Activated naive CD8-positive, alpha-beta T cell treated with anti-CD3 and anti-CD28 coated beads, Interleukin-2, amount 50 U/mL, for 24 hours (primary cell): ENCODE measurements at places on chromosomes 7 and 10.

DNA sequence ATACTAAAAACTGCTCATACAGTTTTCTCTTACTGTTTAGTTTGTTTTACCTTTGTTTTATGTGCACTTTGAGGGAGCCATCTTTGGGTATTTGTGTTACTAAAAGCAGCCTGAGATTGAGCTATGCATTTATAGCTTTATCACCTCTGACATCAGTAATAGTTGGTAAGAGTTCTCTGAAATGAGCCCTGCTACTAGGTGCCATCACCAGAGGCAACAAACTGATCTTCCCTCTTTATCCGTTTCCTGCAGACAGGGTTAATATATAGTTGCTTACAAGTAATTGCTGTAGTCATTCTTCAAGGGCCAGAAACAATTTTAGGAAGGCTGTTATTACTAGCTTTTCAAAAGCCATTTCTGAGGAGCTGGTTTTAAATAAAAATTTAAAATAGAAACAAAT is 49.1 kb downstream of the KIF20B start:
- H3K4me3 ChIP-seq, result no peak overlapping the region
- H3K4me1 ChIP-seq, result no peaks in the 10 kb centered on the region
- H3K27me3 ChIP-seq, result no peaks in the 10 kb centered on the region
- no peak for DNase-seq
- H3K36me3 ChIP-seq, result peaks cover 34% of the 10 kb centered on the region
- H3K27ac ChIP-seq, result no peak overlapping the region

- DNase-seq, result no peak
- no peaks in the 10 kb centered on the region for H3K27me3 ChIP-seq
- H3K4me1 ChIP-seq, result peaks cover 6% of the 10 kb centered on the region
- H3K36me3 ChIP-seq, result peaks cover 6% of the 10 kb centered on the region
These were observed 122.5 kb upstream of the NOBOX start for GRCh38 chr7:144525956-144526355.

DNA sequence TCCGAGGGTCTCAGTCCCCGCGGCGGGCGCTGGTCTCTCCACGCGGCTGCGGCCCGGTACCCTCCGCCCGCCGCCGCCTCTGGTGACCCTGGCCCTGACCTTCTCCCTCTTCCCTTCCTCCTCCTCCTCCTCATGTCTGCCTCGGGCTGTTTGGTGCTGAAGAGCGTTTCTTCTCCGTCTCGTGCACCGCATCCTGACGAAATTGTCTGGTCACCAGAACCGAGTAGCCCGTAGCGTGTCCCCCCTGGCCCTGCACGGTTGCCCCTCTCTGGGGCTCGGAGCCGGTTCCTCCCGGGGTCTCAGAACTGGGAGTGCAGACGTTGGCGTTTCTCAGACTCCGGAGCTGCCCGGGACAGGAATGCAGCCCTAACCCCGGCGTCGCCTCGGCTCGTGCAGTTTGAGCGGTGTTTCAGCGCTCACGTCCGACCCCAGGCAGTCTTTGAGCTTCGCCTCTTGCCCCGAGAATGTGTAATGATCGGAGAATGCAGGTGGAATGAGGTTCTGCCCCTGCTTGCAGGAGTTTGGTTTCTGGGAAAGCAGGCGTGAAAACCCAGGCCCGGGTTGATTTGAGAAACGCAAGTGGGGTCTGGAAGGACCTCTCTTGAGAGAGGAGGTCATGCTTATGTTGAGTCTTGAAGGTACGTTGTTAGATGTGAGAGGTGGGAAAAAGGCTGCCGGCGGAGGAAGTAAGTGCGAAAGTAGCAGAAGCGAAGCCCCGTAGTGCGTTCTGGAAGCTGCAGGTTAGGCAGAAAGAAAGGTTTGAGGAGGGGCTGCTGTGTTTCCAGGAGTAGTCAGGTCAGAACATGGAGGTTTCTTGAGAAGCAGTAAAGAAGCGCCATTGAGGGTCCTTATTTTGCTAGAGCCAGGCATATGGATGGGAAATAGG is 743 bp downstream of the RBM17 start:
- peaks cover 77% of the 10 kb centered on the region for H3K4me1 ChIP-seq
- H3K36me3 ChIP-seq, result peaks cover 34% of the 10 kb centered on the region
- peak overlapping the region; percentile 81 for H3K27ac ChIP-seq
- no peak for DNase-seq
- H3K4me3 ChIP-seq, result peak overlapping the region; percentile 93

DNA sequence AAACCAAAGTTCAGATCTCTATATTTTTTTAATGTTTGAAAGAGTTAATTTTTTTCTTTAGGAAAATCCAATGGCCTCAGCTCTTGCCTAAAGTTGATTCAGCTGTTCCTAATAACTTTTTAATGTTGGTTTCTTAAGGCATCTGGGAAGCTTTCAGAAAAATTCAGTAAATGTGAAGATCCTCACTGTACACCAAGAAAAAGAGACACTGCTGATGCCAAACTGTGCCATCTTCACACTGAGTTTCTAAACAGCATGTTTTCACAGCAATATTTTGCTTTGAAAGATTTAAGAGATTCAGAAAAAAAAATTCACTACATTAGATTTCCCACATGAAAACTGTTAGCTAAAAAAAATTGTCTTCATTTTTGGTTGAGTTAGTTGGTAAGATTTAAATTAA is 249.4 kb downstream of the NEBL start:
- DNase-seq, result no peak
- H3K27ac ChIP-seq, result no peak overlapping the region
- H3K4me3 ChIP-seq, result no peak overlapping the region
- no peaks in the 10 kb centered on the region for H3K27me3 ChIP-seq
- H3K4me1 ChIP-seq, result no peaks in the 10 kb centered on the region

DNA sequence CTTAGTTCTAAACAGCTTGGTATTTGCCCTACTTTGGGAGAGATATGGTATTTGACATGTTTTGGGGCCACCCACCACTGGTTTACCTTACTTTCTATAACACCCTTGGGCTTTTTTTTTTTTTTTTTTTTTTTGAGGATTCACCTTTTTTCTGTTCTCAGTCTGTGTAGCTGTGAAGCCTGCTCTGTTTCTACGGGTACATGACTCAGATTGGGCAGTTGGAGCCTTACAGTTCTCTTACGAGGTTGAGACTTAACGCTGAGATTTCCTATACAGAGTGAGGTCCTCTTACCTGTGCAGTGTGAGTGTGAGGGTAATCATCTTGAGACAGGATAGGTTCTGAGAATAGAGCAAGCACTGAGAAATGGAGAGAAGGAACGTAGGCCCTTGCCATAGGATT is 77.5 kb downstream of the CDK13 start:
- H3K27me3 ChIP-seq, result no peaks in the 10 kb centered on the region
- peaks cover 20% of the 10 kb centered on the region for H3K36me3 ChIP-seq
- peaks cover 16% of the 10 kb centered on the region for H3K4me1 ChIP-seq

- no peaks in the 10 kb centered on the region for H3K4me1 ChIP-seq
- H3K27ac ChIP-seq, result no peak overlapping the region
- no peak for DNase-seq
- H3K27me3 ChIP-seq, result no peaks in the 10 kb centered on the region
- no peak overlapping the region for H3K4me3 ChIP-seq
These were observed 84.4 kb downstream of the ZRANB1 start for GRCh38 chr10:125026036-125026931.

DNA sequence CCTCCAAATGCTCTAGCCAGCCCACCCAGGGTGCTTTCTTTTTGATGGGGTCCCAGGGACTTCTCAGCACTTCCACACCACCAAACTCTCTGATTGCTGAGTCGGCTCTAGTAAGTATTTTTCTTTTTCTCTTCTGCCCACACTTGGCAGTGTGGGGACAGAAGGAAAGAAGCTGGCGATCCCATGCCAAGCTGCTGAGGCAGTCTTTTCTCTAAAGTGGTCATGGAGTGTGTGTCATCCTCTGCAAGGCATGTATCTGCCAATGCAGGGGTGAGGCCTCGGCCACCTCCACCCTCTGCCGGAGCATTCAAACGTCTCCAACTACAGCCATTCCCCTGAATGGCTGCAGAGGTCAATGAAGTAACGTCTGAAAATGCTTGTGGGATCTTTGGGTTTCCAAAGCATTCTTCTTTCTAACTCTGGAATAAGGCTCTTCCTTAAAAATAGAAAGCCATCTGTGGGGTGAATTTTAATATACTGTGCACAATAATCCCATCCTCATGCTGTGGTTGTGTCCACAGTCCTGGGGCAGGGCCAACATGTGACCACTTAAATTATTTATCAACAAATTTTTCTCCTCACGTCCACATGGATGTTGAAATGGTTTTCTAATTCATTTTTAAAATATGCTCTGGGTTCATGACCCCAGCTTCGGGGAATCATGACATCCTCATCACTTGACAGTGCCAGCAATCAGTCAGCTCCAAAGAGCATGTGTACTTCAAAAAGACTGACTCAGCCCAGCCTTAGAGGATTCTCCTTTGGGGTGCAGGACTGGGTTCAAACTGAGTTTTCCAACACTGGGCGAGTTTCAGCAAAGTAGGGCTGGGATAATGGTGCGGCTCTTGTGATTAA is 171.3 kb upstream of the ITGB1 start:
- H3K4me3 ChIP-seq, result no peak overlapping the region
- peak overlapping the region; percentile 39 for H3K27ac ChIP-seq
- no peaks in the 10 kb centered on the region for H3K36me3 ChIP-seq
- H3K4me1 ChIP-seq, result peaks cover 85% of the 10 kb centered on the region

- no peaks in the 10 kb centered on the region for H3K4me1 ChIP-seq
- H3K27me3 ChIP-seq, result no peaks in the 10 kb centered on the region
- no peak overlapping the region for H3K4me3 ChIP-seq
- no peaks in the 10 kb centered on the region for H3K36me3 ChIP-seq
- no peak for DNase-seq
These were observed 155.7 kb downstream of the PLPP4 start for GRCh38 chr10:120612756-120613155.

DNA sequence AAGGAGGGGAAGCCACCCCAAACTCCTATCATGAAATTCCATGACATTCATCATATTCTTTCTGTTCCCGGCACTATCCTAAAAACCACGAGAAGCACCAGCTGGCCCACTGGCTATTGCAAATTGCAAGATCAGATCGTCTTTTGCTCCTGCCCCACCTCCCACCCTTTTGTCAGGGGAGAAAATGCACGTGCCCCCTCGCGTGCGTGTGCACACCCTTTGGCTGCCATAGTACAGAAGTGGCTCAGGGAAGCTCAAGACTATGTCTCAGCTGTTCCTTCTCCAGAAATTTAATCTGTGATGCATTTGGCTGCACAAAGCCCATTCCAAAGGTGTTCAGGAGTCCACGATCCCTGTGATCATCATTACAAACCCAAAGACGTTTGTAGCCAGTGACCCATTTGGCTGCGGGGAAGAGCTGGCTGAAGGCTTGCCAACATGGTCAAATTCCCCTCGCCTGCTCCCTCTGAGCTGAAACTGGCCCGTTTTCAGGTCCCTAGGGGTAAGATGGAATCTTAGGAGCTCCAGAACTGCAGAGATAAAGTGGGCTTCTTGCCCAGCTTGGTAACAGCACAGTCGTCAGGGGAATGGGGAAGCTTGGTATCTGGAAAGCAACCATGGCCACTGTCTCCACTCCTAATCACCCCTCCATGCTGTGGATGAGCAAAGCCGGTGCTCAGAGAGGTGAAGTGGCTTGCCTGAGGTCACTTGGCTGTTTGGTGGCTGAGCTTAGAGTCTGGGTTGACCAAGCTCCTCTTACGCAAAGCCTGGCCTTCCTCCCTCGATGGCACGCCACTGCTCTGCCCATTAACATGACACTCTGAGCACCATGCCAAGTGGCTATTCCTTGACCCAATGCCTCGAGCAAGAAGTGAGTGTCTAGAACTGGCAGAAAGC is 155.4 kb downstream of the NEURL1 start:
- no peaks in the 10 kb centered on the region for H3K36me3 ChIP-seq
- H3K27ac ChIP-seq, result no peak overlapping the region
- H3K4me3 ChIP-seq, result no peak overlapping the region

DNA sequence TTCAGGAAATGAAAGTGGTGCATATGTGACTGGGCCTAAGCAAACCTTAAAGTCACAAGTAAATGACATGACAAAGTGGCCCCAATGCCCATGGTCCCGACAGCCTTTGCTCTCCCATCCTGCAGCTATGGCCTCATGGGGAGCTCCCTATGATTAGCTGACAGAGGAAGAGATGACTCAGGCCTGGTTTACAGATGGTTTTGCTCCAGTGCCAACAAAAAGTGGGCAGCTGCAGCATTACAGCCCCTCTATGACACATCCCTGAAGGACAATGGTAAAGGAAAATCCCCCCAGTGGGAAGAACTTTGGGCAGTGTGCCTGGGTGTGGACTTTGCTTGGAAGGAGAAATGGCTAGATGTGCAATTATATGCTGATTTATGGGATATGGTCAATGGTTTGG is 105.1 kb upstream of the ADCY1 start:
- peaks cover 8% of the 10 kb centered on the region for H3K27me3 ChIP-seq
- no peaks in the 10 kb centered on the region for H3K4me1 ChIP-seq
- H3K4me3 ChIP-seq, result no peak overlapping the region
- DNase-seq, result no peak
- no peaks in the 10 kb centered on the region for H3K36me3 ChIP-seq

- peaks cover 27% of the 10 kb centered on the region for H3K4me1 ChIP-seq
- H3K4me3 ChIP-seq, result no peak overlapping the region
- no peak overlapping the region for H3K27ac ChIP-seq
- H3K27me3 ChIP-seq, result peaks cover 8% of the 10 kb centered on the region
These were observed 2.5 kb upstream of the CLDN4 start for GRCh38 chr7:73828107-73828803.

GRCh38 chr7:11747715-11748485 is 84.1 kb downstream of the THSD7A start:
- no peak overlapping the region for H3K4me3 ChIP-seq
- no peaks in the 10 kb centered on the region for H3K4me1 ChIP-seq
- no peaks in the 10 kb centered on the region for H3K36me3 ChIP-seq
- no peak overlapping the region for H3K27ac ChIP-seq

GRCh38 chr7:71988201-71988600 is 423.9 kb downstream of the CALN1 start:
- no peak overlapping the region for H3K4me3 ChIP-seq
- no peaks in the 10 kb centered on the region for H3K4me1 ChIP-seq
- no peak overlapping the region for H3K27ac ChIP-seq
- DNase-seq, result no peak

DNA sequence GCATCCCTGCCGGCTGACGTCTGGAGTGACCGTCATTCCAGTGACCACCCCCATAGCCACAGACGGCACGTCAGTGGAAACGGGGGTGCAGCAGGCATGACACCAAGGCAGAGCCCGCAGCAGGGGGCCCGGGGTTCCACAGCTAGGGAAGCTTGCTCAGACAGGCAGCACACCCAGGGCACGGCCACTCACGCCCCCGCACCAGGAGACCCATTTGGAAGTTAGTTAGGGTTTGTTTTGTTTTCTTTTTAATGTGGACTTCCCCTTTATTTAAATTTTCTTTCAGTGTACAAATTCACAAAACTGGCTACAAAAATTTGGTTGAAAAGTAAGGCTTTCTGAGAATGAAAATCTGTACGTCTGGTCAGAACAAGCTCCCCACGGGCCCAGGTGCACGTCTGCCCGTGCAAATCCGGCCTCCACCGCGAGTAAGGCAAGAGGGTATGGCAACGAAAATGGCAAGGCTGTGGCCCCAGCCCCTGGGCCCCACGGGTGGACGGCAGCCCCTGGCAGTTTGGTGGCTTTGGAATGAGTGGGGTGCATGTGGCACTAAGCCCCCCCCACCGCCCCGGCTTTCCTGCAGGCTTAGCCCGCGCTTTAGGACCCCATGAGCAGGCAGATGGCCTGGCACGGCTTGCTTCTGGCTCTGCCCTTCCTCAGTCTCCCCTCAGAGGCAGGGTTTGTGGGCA is 124.2 kb downstream of the FAM53B start:
- H3K27ac ChIP-seq, result no peak overlapping the region
- peaks cover under 1% of the 10 kb centered on the region for H3K27me3 ChIP-seq
- H3K4me3 ChIP-seq, result no peak overlapping the region
- H3K4me1 ChIP-seq, result peaks cover 50% of the 10 kb centered on the region
- H3K36me3 ChIP-seq, result peaks cover 4% of the 10 kb centered on the region
- no peak for DNase-seq
